ENCODE measurements at places on chromosomes 12 and 14.

GRCh38 chr12:4118601-4119156, 154.9 kb upstream of the CCND2 start:
- DNase-seq: no peak

DNA sequence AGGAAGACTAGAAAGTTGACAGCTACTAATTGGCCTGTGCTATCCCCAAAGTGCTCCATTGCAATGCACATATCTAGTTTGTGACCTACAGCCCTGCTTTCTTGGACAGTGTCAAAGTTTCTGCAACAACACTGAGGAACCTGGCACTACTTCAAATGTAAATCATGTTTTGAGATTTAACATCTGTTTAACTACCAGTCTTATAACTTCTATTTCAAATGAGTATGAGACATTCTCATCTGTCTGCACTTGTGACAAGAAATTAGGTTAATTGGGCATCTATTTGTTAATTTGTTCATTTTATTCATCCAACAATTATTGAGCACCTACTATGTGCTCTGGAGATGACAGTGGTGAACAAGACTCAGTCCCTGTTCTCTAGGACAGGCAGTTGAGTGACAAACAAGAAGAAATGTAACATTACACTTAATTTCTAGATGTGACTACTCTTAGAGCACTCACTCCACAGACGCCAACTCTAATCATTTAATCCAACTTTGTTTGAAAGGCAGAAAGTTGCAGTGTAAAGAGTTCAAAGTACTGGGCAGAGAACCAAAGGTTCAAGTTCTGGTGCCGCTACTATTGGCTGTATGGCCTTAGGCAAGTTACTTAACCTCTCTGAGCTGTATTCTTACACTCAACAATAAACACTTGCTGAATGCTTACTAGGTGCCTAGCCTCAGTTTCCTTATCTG, 74.8 kb downstream of the HECTD4 start:
- no peak for DNase-seq

GRCh38 chr14:65412856-65413738, 567 bp downstream of the FUT8 start:
- DNase-seq: peak; percentile 46

- no peak for DNase-seq
Measured at GRCh38 chr14:77407158-77407557, 16.2 kb downstream of the NOXRED1 start.

DNA sequence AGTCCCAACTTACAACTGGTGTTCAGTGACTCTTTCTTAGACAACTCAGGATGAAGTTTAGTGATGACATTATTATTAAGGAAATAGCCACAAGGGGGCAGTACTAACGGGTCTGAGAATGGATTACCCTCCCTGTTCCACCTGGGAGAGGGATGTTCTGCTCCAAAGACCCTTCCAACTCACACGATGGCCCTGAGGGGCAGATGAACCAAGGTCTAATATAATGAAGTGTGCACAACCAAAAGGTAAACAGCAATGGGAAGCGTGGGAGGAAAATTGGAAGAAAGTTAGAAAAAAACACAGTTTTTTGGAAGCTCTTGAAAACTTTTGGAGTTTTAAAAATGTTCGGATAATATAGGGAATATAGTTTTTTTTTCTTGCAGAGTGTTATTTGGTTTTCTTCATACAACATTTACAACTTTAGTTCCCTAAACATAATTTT, 24.0 kb downstream of the FGF6 start:
- peak; percentile 70 for DNase-seq

GRCh38 chr12:79317179-79317847, 373.5 kb downstream of the PAWR start:
- DNase-seq: no peak

- no peak for DNase-seq
Measured at GRCh38 chr14:103031566-103031911, 25.8 kb downstream of the CDC42BPB start.

DNA sequence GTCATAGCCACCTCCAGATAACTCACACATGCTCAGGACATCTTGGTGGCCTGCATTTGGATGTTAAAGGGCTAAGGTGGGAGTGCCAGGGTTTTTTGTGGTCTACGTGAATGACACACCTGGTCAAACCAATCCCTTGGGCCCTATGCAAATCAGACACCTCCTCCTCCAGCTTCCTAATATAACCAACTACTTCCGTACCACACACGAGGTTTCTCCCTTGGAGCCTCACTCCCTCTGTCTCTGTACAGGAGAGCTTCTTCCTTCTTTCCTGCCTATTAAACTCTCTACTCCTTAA, 19.6 kb downstream of the APOBEC1 start:
- DNase-seq: no peak

DNA sequence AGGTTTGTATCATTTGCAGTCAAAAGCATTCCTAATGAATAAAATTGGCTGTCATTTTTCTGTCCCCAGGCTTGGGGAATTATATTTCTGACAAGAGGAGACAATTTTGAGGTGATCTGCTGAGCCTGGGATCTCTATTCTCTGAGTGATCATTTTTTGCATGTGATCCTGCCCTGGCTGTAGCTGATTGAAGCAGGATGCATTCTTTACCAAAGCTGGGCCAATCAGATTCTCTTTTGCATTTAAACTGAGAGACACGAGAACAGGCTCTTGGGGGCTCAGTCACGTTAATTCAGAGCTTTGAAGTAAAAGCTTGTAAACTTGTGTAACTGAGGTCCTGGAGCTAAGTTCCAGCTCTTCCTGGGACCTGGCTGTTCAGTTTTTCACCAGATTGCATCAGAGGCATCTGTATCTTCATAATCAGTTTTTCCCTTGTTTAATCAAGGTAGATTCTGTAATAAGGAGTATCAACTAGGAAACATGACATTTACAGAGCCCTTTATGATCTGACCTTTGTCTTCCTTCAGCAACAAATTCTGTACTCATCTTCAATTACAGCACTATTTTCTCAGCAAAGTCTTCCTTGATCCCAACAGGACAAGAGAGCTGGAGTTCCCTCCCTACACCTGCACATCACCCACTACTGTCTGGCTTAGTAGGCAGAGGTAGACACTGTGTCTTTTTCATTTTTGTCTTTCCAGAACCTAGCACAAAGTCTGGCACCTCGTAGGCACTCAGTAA, 35.0 kb upstream of the MANSC4 start:
- no peak for DNase-seq

DNA sequence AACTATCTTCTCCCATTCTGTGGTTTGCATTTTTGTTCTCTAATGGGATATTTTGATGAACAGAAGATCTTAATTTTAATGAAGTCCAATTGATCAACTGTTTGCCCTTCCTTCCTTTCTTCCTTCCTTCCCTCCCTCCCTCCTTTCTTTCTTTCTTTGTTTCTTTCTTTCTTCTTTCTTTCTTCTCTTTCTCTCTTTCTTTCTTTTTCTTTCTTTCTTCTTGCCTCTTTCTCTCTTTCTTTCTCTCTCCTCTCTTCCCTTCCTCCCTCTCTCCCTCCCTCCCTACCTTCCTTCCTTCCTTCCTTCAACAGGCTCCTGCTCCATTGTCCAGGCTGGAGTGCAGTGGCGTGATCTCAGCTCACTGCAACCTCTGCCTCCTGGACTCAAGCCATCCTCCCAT, 18.9 kb downstream of the MAP1LC3B2 start:
- no peak for DNase-seq

DNA sequence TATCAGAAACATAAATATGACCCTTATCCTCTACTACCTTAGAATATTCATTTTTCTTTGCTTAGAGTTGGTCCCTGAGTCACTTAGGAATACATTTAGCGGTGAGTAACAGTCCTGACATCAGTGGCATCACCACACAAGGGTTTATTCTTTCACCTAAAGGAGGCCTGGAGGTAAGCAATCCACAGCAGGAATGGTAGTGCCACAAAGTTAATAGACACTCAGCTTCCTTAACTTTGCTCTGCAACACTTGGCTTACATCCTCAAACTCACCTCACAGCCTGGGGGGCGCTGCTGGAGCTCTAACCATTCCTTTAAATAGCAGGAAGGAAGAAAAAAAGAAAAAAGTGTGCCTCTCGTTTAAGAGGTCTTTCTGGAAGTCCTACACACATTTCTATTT, 29.1 kb downstream of the BBOF1 start:
- no peak for DNase-seq

DNA sequence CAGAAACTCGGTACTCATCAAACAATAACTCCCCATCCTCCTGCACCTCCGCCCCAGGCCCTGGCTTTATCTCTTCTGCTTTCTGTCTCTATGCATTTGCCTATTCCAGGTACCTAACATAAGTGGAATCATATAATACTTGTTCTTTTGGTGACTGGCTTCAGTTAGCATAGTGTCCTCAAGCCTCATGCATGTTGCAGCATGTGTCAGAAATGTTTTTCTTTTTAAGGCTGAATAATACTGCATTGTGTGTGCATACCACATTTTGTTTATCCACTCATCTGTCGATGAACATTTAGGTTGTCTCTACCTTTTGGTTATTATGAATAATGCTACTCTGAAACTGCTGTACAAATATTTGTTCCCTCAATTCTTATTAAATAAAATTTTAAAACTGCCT, 117.1 kb downstream of the KICS2 start:
- no peak for DNase-seq

GRCh38 chr14:102826161-102826560, 48.9 kb downstream of the TRAF3 start:
- DNase-seq: no peak

DNA sequence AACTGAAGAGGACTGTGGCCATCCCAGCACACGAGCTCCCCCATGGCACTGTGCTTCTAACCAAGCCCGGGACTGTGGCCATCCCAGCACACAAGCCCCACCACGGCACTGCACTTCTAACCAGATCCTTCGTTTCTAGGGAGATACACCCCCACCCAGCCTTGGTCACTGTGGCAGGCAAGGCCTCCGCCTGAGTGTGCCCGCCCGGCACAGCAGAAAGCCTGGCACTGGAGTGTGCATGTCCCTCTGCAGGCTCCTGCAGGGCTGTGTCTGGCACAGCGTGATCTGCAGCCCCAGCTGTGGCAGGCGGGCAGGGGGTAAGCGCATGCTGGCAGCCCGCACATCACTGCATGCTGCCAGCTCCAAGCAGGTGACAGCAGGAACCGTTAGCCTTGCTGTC, 49.8 kb downstream of the CCDC85C start:
- DNase-seq: no peak

GRCh38 chr12:95549392-95550084, 1.7 kb downstream of the USP44 start:
- DNase-seq: no peak

- no peak for DNase-seq
Measured at GRCh38 chr14:93527203-93527607, 96.5 kb downstream of the UNC79 start.

GRCh38 chr14:40402957-40403356, 970.7 kb upstream of the FBXO33 start:
- DNase-seq: no peak

DNA sequence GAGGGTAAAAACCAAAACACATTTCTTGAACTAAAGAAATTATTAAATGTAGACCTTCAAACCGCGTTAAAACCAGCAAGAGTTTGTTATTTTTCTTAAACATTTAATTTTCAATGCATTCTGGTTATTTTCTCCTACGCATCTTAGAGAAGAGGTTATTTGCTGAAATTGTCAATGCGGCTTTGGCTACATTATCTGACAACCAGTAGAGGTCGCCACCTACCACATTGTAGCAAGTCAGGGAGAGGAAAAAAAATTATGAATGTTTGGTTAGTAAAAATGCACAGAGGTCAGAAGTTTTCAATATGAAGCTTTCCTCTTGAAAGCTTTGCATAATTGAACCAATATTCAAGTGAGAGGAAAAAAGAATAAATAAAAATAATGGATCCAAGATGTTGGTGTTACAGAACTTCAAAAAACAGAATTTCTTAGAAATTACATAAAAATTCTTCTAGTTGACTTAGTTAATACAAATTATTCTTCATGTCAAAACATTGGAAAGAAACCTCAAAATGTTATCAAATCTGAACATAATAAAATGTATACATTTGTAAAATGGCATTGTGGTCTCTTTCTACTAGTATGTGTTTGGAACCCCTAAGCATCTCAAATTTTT, 159.4 kb upstream of the TMTC2 start:
- peak; percentile 34 for DNase-seq

DNA sequence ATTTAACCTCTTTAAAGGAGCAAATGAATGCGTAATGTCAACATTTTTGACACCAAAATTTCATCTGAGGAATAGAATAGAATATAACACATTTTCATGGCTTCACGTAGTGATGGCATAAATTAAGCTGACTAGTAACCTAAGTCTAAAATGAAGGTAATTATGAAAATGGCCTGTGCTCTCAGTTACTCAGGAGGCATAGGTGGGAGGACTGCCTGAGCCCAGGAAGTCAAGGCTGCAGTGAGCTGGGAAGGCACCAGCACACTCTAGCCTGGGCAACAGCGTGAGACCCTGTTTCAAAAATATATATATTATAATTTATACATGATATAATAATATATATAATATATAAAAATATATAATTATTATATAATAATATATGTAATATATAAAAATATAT, 383.2 kb upstream of the ATP2B1 start:
- DNase-seq: no peak

DNA sequence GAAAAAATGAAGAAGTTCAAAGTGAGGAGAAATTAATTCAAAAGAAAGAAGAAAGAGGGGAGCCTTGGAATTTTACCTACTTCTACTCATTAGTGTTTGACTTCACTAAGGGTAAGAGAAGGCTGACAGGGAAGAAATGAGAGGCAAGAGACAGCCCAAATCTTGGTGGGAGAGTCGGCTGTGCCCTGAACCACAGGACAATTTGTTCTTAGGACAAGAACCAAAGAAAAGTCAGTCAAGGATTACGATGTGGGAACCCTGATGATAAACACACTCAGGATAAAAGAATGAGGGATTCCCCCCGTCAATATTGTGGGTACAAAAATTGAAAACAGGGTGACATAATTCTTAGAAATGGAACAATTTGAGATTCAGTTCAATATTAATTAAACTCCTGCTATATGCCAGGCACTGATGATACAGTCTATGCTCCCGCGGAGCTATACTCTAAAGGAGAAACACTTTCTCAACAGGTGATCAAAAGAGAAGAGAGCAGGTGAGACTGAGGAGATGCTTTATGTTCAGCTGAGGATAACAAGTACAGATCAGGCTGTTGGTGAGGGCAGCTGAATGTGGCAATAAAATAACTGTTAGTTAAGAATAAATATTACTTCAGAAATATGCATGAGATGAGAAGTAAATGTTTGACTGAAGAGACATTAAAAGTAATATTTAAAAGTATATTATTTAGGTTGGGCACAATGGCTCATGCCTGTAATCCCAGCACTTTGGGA, 175.4 kb downstream of the SLC25A21 start:
- DNase-seq: no peak

GRCh38 chr12:80559766-80560165, 115.7 kb downstream of the PTPRQ start:
- no peak for DNase-seq

DNA sequence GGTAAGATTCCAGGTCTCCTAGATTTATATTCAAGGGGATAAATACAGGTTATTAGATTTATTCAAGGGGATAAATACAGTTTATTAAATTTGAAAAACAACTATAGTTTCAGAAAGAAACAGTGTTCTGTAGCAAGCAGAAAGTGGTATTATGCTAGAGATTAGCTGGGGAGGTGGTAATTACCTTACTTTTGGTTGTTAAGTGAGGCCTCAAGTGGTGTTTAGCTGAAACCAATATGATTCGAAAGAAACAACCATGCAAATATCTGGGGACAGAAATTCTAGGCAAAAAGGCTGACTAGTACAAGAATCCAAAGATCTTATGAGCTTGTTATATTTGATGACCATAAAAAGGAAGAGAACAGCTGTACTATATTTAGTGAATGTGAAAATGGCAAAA, 6.2 kb downstream of the OR4N5 start:
- DNase-seq: no peak

All from RWPE1 (cell line).